ENCODE measurements at places on chromosomes 1 and 21. TPM values are rescaled to one million over a fixed set of nuclear protein-coding genes. Genes with fewer than 3 reads are reported as not detected.

GRCh38 chr1:48576565-48576964, 104.6 kb upstream of the SPATA6 start:
- no peak for DNase-seq

- DNase-seq = peak; percentile 55
Measured at GRCh38 chr1:33435096-33435820, 4.4 kb upstream of the PHC2 start.

DNA sequence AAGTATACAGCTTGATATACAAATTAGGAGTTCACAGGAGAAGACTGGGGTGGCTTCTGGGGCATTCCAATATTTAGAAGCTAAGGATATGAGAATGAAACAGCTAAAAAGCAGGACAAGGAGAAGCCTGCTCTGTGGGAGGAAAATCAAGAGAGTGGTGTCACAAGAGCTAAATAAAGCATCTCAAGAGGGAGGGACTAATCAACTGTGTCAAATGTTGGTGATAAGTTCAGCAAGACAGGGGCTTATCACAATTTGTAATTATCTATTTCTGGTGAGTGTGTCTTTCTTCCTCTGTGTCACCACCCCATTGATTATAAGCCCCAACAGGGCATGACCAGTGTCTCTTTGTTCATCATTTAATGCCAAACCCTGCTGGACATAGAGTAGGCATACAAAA, 295.8 kb upstream of the DUSP10 start:
- no peak for DNase-seq

HHAT gene
- total RNA-seq = 3.8 TPM

Measured in HFFc6 (cell line).